SK-N-DZ (cell line): ENCODE measurements at places on chromosomes 3 and 15.

DNA sequence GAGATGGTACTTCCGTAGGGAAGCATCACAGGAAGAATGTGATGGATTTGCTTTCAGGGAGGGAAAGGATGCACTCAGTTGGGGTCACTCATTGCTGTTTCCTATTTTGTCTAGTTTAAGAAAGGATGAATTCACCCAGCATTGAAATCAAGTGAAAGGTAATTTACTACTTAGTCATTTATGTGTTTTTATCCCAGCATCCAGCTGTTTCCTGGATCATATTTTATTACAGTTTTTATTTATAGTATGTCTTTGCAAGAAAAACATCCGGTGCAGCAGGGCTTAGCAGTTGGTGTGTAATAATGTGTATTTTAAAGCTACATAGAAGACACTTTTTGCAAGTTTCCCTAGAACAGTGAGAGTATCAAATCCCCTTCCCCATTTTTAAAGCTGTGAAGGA, 37.4 kb upstream of the GOLGA8B start:
- DNase-seq: no peak

GRCh38 chr3:9908286-9908685, 5.6 kb downstream of the IL17RE start:
- DNase-seq: no peak

GRCh38 chr15:75104804-75105557, 81.6 kb downstream of the PPCDC start:
- DNase-seq: no peak

GRCh38 chr15:30872341-30872748, 31.4 kb upstream of the FAN1 start:
- no peak for DNase-seq

GRCh38 chr3:176994891-176995781, 202.1 kb downstream of the TBL1XR1 start:
- no peak for DNase-seq

DNA sequence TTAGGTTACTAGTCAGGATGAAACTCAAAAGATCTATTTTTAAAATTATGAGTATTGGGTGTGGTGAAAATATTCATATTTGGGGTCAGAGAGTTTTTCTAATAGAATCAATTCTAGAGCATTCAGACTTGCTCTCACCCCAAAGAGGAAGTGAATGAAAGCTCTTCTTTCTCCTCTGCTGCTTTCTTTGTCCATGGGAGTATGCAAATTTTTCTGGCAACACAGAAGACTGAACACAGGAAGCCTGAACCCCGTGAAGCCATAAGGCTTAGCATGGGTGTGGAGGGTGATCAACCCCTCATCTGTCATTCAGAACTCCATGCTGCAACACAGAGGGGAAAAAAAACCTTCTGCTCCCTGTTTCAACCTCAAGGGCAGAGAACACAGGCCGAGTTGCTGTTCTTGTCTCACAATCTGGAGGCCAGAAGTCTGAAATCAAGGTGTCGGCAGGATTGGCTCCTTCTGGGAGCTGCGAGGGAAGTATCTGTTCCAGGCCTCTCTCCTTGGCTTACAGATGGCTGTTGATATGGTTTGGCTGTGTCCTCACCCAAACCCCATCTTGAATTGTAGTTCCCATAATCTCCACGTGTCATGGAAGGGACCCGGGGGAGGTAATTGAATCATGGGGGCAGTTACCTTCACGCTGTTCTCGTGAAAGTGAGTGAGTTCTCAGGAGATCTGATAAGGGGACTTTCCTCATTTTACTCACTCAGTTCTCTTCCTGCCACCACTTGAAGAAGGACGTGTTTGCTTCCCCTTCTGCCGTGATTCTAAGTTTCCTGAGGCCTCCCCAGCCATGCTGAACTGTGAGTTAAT, 33.7 kb upstream of the CD47 start:
- DNase-seq: peak; percentile 84

- DNase-seq: peak; percentile 91
These were observed 1.0 kb downstream of the CPNE9 start for GRCh38 chr3:9704347-9705322.

DNA sequence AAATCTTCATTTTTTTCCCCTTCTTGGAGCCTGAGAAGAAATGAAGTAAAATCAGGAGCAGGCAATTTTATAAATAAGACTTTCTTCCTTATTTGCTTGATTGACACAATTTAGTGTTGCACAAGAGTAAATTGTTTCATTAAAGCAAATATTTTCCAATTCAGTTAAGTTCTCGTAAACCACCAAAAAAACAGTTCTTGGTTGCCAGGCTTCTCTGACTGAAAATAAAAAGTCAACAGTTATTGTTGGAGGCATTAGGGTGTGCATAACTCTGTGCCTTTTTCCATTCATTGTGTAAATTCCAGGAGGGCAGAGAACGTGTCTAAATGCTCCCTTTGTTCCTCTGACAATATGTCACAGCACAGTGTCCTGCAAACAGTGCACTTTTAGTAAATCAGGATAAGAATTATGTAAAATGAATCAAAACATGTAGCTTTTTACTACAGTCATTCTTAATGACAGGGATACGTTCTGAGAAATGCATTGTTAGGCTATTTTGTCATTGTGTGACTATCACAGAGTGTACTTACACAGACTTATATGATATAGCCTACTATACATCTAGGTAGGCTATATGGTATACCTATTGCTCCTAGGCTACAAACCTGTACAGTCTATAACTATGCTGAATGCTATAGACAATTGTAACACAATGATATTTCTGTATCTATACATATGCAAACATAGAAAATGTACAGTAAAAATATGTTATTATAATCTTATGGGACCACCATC, at the start of gene CP:
CP (minus strand) TSS at position 47 of the 735 bp plus-strand sequence; CDS start at position 10, 37 bp downstream.
- no peak for DNase-seq

GRCh38 chr3:79564192-79564591, 203.6 kb downstream of the ROBO1 start:
- DNase-seq: no peak

DNA sequence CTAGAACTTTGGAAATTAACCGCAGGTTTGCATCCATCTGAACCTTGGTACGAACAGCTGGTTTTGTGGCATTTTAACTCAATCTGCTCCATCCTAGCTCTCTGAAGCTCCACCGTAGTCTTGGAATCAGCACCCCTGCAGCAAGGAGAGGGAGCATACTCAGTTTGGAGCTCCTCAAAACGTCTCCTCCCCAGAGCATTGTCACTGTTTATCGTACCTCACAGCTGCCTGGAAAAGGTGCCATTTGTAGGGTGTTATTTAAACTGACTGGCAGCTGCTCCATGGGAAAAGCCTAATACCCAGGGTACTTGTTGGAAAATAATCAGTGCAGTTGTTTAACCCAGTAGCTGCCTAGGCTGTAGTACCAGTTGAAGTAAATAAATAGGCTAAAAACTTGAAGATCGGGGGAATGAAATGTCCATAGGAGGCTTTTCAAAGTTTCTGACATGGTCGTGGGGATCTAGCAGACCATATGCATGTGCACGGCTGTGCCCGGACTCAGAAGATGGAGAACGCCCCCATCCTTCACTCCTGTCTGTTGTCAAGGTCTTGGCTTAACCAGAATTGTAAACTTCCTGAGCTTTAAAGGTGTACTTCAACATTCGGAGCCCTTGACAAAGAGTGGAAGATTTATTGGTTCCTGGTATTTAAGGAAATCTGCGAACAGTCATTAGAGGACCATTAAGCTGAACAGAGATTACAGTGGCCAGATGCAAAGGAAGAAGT, 43.9 kb downstream of the GHSR start:
- no peak for DNase-seq

GRCh38 chr3:192212979-192213378, 514.4 kb downstream of the FGF12 start:
- no peak for DNase-seq

- DNase-seq: no peak
These were observed 66.5 kb downstream of the TMEM39A start for GRCh38 chr3:119396870-119397269.

GRCh38 chr15:35519541-35520149, 26.3 kb downstream of the DPH6 start:
- DNase-seq: peak; percentile 67

- no peak for DNase-seq
These were observed 60.1 kb downstream of the UACA start for GRCh38 chr15:70703096-70703878.

- DNase-seq: peak; percentile 41
These were observed 52.1 kb downstream of the ITGB5 start for GRCh38 chr3:124834723-124835718.

GRCh38 chr3:13282358-13282985, 137.7 kb downstream of the NUP210 start:
- DNase-seq: no peak

DNA sequence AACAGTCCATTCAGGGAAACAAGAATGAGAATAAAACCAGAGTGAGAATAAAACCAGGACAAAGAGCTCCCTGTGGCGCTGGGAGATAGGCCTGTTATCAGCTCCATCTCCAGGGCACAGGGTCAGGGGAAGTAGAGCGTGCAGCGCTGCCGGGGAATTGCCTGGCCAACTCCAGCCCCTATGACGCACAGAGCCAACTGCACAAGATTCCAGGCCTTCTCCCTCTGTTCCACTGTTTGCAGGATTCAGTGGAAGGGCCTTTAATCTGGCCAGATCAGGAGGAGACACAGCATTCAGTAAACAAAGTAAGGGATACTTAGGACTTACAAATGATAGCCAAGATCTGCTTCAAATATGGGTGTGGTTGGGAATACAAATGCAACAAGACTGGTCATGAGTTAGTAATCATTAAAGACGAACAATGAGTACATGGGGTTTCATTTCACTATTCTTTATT, 49.4 kb downstream of the ITGB5 start:
- DNase-seq: peak; percentile 94

GRCh38 chr15:89621547-89621946, 33.7 kb downstream of the KIF7 start:
- DNase-seq: no peak

DNA sequence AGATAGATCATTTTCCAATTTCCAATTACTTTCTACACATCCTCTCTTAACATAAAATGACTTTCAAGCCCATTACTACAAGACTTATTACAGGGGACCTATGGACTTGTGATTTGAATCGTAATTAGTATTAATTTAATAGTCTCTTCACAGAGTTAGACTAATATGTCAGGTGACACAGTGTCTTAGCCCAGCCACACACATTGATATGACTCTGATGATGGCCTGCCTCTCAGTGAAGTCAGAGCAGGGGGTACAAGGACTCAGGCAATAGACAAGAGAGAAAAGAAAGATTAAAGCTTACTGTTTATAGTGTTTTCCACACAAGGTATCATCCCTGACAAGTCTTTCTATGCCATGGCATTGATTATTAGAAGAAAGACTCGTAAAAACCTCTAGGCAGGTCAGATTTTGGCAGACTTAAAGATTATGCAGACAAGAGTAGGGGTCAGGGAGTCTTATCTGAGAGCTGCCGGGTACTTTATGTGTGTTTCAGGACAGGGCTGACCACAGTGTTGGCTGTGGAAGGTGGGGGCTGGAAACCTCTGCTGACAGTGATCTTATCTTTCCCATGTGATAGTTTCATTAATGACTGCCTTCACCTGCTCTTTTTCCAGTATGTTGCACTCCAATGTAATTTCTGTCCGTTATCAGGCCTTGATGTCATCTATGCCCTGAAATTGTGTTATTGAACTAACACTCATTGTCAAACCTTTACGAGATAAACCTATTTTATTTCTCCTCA, 50.1 kb downstream of the B3GALNT1 start:
- peak; percentile 40 for DNase-seq

GRCh38 chr3:120682095-120682681, at the start of gene HGD:
Gene HGD, minus strand, starts transcription at chr3:120682239. Its CDS starts 128 bp downstream, at chr3:120682111.
- DNase-seq: no peak

- peak; percentile 3 for DNase-seq
These were observed 59.1 kb downstream of the TRIM42 start for GRCh38 chr3:140736863-140737460.

DNA sequence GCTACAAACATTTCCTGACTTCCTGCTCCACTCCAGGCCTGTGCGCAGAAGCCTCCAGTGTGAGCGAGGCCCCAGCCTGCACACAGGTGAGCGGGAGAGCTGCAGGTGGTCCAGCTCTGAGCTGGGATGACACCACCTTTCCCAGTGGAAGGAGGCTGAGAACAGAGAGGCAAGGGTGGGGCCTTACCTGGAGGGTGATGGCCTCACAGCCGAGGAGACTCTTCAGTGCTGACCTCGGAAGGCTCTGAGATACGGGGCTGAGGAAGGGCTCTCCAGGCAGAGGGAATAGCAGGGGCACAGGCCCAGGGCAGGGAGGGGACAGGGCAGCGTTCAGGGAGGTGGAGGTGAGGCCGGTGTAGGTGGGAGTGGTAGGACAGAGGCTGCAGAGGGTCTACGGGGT, 70.8 kb downstream of the EFCAB12 start:
- no peak for DNase-seq

DNA sequence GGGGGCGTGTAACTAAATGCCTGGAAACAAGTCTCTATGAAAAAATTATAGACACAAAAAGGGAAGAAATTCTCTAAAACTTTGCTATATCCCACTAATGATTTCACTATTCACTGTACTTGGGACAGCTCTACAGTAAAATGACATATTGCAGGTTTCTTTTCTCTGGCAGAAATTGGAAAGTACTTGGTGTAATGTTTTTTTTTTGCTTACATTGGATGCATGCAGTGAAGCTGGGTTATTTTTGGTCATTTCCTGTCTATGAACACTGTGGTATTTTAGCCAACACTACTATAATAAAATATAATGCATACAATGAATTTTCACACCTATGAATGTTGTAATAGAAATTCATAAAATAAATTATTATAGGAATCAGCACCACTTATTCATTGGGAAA, 109.7 kb downstream of the LRRC49 start:
- no peak for DNase-seq

DNA sequence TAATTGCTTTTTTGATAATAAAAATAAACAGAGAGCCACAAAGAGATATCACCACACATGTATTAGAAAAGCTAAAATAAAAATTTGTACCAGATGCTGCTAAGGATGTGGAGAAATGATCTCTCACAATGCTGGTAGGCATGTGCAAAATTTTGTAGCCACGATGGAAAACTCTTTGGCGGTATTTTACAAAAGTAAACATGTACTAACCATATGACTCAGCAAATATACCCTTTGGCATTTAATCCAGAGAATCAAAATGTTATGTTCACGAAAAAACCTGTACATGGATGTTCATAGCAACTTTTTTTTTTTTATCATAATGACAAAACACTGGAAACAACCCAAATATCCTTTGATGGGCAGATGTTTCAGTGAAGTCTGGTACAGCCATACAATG, 261.2 kb downstream of the LPP start:
- DNase-seq: no peak

- no peak for DNase-seq
These were observed 688 bp downstream of the ZSCAN2 start for GRCh38 chr15:84601555-84601838.

GRCh38 chr3:14228681-14229470, 50.3 kb downstream of the LSM3 start:
- DNase-seq: no peak

- no peak for DNase-seq
These were observed 6.4 kb downstream of the POC1A start for GRCh38 chr3:52147804-52148203.

DNA sequence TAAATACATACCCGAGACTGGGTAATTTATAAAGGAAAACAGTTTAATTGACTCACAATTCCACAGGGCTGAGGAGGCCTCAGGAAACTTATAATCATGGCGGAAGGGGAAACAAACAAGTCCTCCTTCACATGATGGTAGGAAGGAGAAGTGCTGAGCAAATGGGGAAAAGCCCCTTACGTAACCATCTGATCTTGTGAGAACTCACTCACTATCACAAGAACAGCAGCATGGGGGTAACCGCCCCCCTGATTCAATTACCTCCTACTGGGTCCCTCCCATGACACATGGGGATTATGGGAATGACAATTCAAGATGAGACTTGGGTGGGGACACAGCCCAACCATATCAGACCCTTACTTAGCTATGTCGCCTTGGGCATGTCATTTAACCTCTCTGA, 27.7 kb downstream of the SCG3 start:
- no peak for DNase-seq

GRCh38 chr15:45456212-45457106, 66.1 kb downstream of the SLC30A4 start:
- DNase-seq: peak; percentile 46
